ENCODE measurements at places on chromosomes 6 and 20. TPM values are rescaled to one million over a fixed set of nuclear protein-coding genes. Genes with fewer than 3 reads are reported as not detected.

DNA sequence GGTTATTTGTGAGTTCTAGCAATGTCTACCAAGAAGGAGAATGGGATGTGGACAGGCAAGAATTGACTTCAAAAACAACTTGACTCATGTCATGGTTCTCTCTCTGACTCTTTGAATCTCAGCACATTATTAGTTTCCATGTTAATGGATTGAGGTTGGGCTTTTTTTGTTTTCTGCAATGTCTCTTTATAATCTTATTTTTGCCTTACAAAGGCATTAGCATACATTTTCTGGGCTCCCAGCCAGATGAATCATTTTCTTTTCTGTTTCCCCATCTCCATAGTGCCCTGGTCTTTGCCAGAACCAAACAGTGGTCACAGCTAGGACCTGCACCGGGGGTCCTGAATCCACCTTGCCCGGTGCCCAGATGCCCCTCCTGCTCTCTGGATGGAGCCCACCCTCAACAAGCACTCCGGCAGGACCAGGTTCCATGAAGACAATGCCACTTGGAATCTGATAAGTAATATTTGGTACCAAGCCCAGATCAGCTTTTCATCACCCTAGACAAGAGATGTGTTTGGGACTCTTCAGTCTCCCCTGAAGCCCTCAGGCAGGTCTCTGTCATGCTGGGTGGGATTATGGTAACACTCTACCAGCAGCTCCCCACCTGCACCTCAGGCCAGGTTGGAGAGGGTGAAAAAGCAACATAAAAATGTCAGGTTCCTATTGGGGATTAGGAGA is 266.7 kb upstream of the SULF2 start:
- no peak for DNase-seq

DNA sequence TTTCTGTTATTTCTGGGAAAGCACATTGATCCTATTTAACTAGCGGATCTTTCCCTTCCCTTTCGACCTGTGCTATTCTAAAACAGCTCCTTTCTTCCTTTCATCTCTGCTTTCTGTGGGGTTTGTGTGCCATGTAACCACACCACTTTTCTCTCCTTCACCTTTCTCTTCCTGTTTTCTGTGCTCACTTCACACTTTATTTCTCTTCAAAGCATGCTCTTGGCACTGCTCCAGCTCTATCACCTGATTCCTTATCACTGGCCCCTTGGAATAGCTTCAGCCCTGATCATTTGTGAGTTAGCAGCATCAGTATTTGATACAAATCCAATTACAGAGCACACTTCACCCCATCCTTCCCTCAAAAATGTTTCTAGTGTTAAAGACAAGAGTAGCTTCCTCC is 8.1 kb upstream of the METTL24 start:
- no peak for DNase-seq

GRCh38 chr6:153947808-153948447 is 91.1 kb upstream of the OPRM1 start:
- DNase-seq = no peak

- no peak for DNase-seq
Observed at GRCh38 chr6:107398001-107398400, 61.4 kb downstream of the PDSS2 start.

- DNase-seq = no peak
Observed at GRCh38 chr6:155378276-155378675, 64.0 kb upstream of the TFB1M start.

GRCh38 chr20:46582648-46583047 is 32.2 kb upstream of the OCSTAMP start:
- DNase-seq = no peak

The SSTR4 gene
- not detected for total RNA-seq

The SCRT2 gene
- not detected for total RNA-seq
